ENCODE measurements at places on chromosomes 12 and 14.

DNA sequence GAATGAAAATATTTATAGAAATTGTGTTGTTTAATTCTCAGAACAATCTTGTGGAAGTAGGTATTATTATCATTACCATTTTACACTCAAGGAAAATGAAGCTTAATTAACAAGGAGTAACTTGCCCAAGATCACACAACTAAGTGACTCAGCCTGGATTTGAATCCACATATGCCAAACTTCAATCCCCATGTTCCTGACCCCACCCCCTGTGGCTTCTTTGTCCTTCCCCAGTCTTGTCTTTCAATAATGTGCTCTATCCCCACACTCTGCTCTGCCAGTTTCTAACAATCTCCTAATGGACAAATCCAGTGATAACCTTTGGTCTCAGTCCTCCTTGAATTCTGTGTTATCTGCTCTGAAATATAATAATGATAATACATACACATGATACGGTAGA, 355.2 kb downstream of the BMP4 start:
- DNase-seq: no peak

- DNase-seq: no peak
Measured at GRCh38 chr12:101866615-101867373, 10.6 kb upstream of the DRAM1 start.

GRCh38 chr14:104416383-104416782, 163.2 kb upstream of the C14orf180 start:
- no peak for DNase-seq

DNA sequence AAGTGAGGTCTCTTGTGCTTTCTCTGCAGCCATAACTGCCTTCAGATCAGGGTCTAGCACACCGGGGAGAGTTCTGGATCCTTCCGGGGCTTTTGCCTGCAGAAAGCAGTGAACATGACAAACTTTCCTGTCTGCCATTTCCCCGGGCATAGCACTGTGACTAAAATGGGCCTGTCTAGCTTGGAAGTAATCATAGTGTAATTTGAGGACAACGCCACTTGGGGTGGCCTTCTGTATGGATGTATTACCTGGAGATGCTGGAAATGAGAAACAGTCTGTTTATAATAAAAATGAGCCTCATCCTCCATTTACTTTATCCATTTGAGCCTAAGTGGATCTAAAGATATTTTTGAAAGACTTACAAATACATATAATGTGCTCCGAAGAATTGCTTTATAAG, 453.7 kb downstream of the VRK1 start:
- DNase-seq: no peak

- no peak for DNase-seq
Measured at GRCh38 chr14:34075042-34075744, 124.3 kb upstream of the EGLN3 start.

- DNase-seq: no peak
Measured at GRCh38 chr14:89495718-89496117, 78.7 kb upstream of the FOXN3 start.

DNA sequence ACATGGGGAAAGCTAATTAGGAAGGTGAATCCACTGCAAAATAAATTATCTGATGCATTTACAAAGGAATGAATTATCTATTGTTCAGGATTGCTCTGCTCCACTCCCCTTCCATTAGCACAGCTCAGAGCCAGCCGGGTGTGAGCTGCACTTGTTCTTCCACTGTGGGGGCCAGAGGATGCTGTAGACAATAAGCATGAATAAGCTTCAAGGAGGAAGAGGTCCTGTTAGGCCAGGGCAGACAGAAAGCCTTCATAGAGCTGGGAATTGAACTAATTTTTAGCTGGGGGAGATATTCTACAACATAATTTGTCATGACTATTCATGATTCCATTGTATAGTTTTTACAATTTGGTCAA, 137.6 kb upstream of the MAX start:
- no peak for DNase-seq

GRCh38 chr14:68172627-68173026, 353.0 kb downstream of the RAD51B start:
- DNase-seq: no peak

- DNase-seq: no peak
Measured at GRCh38 chr14:30854492-30854891, 19.9 kb upstream of the COCH start.

DNA sequence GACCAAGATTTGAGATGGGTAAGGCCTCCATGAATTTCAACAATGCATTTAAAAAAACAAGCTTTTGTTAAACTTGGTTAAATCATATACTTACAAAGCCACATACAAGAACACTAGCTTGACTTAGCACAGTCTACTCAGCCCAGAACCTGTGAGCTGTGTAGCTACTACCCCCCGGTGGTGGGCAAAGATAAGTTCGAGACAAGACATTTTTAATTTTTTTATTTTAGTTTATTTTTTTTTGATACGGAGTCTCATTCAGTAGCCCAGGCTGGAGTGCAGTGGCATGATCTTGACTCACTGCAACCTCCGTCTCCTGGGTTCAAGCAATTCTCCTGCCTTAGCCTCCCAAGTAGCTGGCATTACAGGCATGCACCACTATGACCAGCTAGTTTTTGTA, 3.7 kb upstream of the NECAP1 start:
- DNase-seq: peak; percentile 33

DNA sequence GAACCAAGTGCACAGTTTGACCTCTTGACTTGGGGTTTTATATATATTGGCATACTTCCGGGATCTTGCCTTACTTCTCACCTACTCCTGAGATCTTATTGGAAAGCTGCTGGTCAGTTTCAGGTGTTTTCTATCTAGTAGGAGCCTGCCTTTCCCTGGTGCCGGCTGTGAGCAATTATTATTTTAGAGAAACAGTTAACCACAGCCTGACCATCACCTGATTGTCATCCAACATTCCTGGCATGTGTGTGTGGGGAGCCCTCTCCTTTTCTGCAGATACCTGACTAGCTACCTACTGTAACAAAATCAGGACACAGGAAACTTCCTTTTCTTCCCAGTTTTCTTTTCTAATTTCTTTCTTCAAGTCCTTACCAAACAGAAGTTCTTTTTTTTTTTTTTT, 220.4 kb downstream of the ATP23 start:
- no peak for DNase-seq

DNA sequence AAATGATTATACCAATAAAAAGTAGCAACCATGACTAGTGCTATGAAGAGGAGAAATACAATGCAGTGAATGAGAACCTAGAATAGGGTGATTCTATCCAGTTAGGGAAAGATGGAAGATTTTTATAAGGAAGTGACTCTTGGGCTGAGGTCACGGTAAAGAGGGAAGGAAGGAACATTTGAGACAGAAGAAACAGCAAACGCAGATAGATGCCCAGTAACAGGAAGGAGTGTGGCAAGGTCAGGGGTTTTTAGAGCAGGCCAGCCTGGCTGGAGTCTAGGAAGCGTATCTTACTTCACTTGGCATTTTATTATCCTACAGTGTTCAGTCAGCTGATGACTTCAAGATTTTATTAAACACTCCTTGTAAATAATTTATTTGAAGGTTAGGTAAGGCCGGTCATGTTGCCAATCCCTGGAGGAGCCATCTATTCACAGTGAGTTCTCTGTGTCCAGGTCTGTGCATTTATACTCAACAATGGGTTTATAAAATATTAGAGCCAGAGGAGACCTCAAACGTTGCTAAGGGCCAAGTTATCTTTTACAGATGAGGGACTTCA, 170.6 kb downstream of the PRKCH start:
- no peak for DNase-seq

All from GM03348 (cell line).